D721Med (cell line): ENCODE measurements at places on chromosomes 1 and 21.

DNA sequence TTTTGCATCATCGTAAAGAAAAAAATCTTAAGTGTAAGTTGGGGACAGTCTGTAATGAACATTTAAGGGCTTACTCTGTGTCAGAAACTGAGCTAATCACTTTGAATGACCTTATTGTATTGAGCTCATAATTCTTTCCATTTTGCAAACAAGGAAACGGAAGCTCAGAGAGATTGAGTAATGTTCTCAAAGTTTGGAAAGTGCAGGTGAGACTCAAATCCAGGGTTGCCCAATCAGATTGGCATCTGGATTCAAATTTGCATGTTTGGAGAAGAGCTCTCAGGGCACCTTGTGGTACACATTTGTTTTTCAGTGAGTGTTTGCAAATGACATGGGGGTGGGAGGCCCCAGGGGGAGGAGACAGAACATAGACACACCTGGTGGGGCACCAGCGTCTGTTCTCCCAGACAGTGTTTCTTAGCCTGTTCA is 8.0 kb downstream of the ALPL start:
- no peak for DNase-seq

DNA sequence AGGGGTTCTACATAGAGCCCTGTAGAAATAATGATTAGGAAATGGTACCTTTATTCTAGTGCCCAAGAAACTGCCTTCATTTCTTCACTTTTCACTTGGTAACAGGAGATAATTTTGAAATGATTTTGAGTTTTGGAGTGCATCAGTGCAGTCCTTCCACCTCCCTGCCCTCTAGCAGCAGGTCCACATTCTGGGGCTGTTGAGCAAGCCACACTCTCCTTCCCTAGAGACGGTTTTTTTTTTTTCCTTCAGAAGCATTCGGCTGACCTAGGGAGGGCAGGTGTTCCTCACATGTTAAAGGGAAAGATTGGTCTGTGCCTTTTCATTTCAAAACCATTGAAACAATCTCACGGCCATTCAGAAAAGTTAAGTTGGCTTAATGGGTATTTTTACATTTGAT is 39.8 kb downstream of the SLC37A1 start:
- DNase-seq: no peak

DNA sequence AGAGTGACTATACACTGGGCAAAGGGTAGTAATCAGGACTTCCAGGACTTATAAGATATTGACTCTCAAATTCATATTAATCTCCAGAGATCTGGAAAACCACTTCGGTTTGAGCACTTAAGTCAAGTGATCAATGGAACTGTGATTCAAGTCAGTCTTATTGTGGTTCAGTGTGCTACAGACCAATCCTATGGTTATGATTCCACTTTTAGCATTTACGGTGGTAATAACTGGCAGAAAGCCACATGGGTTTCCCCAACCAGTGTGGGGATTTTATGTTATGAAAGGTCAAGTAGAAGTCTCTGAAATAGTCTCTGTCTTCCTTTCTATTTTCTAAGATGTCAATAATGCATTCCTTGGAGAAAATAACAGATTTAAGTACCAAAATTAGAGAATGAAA is 151.3 kb upstream of the NEGR1 start:
- DNase-seq: no peak

DNA sequence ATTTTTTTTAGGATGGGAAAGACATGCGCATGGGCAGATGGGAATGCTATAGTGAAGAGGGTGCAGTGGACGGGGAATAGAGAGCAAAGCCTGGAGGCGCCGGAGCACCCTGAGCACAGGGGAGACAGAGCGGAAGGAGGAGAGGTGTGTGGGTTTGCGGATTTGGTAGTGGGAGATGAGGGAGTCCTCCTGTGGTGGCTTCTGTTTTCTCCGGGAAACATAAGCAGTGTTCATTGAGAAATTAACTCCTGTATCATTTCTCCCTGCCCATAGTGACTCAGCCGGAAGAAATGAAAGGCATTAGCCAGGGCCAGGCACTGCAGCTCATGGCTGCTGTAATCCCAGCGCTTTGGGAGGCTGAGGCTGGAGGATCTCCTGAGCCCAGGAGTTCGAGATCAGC is 4.7 kb upstream of the PTPRF start:
- DNase-seq: no peak

DNA sequence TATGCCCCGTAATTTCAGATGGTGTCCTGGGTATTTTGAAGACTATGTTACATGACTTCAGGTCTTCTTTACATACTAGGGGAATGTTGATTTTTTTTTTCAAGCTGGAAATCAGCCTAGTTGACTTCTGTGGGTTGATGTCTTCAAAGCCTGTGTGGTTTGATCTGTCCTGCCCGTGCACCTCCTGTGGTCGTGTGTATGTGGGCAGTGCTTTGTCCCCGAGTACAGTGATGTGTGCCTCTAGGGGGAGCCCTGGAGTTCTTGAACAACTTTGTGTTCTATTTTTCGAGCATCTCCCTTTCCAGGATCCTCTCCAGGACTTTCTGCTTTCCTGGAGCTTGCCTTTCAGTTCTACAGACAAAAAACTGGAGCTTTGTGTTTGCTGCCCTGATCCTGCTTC is 28.9 kb downstream of the OBSCN start:
- no peak for DNase-seq

DNA sequence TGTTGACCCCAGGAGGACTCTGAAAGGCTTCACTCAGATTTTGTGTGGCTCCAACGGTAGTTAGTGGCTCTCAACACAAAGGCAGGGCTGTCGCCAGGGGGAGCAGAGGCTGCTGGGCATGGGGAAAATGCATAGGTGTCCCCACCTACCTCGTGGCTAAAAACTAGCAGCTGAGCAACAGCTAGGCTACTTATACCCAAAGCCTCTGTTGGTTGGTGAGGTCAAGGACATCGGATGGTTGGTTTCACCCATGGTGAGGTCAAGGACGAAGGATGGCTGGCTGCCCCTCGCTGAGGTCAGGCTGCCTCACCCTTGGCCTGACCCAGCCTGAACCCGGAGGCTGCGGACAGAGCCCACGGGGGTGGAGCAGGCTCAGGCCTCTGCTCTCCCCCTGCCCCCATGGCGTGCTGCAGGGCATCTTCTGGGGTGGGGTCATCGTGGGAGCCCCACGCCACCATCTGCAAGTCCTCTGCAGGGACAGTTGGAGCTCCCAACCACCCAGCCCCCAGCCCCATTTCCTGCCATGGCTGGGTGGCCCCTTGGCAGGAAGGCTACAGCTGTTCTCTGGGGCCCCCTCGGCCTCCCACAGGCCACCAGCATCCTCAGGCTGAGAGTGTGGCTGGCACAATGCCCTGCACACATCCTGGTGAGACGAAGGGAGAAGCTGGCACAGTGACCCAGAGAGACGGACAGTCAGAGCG is 8.5 kb upstream of the GNB1 start:
- DNase-seq: no peak

GRCh38 chr21:32364796-32365195 is 28.0 kb downstream of the URB1 start:
- DNase-seq: no peak

DNA sequence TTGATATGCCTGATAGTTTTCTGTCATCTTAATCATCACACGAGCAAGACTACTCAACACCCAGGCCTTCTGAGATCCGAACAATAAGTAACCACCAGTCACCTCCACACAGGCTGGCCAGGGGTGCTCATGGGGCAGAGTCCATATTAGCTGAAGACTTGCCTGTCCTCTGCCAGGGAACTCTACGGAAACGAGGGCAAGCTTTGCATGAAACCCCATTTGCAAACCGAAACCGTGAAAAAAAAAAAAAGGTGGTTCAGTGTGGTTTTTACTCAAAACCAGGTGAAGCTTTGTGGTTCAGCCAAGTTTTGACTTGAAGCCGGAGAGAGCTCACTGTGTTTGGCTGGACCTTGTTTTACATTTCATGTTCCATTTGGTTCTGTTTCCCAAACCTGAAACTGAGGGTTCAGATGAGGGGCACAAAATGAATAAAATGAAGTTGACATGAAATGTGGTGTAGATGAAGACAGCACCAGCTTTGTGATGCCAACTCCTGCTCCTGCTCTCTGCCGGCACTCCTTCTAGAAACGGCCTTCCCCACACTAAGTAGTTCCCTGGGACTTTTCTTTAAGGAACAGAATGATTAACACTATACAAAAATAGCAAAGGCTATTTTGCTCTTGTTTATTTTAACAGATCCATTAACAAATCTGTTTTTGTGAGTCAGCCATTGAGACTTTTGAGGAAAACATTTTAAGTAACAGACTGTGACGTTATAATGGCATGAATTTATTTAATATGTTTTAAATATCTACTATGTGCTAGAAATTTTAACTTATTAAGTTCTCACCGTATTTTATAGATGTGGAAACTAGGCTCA is 74.7 kb downstream of the RUNX1 start:
- no peak for DNase-seq

DNA sequence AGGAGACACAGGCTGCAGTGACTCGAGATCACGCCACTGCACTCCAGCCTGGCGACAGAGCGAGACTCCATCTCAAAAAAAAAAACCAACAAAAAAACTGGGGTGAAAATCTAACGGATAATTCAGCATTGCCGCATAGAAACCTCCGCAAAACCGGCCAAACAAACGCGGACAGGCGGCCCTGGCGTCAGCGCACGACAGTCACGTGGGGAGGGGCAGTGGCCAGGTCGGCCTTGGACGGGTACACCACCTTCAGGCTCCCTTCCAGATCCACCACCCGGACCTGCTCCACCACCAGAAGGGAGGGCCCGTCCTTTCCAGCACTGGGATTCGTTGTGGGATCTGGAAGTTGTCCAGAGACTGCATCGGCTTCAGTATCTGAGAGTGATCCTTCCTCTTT is 8.4 kb downstream of the SMIM1 start:
- DNase-seq: no peak

DNA sequence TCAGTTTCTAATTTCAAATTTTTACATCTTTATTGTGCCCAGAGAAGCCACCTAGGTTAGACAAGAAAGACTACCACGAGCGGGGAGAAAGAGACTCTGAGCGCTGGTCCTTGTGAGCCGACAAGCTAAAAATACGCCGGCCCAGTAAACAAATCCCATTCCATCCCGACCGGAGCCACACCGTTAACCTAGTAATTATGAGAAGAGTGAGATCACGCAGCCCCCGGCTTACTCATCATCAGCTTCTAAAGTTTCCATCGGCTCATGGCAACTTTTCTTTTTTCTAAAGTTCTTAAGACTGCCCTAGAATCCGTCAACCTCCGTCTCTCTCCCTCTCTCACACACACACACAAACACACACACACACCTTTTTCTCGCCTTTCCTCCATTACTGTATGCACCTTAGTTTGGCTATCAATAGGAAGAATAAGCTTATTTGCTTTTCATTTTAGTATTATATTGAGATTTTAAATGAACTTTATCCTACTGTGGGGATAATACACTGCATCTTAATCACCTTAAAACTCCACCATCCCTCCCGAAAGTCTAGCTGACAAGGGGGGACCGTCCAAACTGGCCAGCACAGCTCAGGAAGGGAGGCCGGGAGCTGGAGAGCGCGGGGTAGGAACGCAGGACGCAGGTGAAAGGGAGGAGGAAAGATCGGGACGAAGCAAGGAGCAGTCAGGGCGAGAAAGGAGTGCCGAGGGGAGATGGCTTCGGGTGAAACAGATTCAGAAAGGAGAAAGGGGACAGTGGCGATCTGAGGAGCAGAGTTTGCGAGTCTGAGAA is 728 bp downstream of the OTUD7B start:
- no peak for DNase-seq

DNA sequence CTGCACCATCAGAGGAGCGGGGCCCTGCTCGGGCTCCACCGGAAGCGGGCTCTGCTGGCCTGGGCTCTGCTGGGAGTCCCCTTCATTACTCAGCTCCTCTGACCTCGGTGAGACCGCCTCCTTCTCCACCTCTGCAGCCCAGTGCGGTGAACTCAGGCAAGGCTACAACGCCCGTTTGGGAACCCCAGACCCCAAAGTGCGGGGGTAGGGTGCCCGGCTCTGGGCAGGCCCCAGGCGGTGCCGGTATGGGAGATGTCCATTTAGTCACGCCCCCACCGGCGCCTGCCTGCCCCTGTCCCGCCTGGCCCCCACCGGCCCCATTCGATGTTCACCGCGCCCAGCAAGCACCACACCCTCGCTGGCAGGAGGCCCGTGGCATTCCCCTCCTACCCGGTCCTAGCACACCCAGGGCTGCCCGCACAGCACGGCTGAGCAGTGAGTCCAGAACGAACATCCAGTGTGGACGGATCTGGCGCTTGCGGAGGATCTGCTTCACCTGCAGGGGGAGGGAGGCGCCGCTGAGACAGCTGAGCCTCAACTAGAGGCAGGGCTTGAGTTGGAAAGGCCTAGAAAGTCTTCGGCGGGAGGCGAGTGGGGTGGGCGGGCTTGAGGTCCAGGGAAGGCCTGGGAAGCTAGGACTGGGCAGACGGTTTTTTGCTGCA is 10.0 kb downstream of the MAP3K6 start:
- no peak for DNase-seq

DNA sequence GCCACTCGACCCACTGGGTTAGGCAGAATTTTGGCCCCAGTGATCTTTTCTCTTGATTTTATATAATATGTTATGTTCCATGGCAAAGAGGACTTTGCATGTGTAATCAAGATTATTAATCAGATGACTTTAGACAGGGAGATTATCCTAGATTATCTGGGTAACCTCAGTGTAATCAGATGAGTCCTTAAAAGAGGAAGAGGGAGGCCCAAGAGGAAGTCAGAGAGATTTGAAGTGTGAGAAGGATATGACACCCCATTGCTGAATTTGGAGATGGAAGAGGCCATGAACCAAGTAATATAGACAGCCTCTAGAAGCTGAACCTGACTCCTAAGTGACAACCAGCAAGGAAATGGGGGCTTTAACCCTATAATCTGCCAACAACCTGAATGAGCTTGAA is 117.1 kb upstream of the CSF3R start:
- no peak for DNase-seq

DNA sequence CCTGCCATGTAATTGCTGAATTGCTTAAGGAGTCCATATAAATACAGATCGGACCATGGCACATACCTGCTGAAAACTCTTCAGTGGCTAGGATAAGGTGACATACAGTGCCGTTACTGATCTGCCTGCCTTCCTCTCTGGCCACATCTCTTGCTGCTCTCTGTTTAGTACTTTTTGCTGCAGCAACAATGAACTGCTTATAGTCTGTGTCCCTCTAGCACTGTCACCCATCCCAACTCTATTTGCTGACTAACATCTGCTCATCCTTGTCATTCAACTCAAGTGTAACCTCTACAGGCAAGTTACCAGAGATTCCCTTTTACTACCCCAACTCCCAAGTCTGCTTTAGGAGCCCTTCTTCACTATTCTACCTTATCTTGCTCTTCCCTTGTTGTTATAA is 65.6 kb downstream of the GTF2B start:
- DNase-seq: no peak

- DNase-seq: no peak
Measured at GRCh38 chr1:14296795-14297194, 301.7 kb upstream of the KAZN start.
